Stimulated activated CD4-positive, alpha-beta T cell treated with anti-CD3 and anti-CD28 coated beads, Interleukin-1b, Interleukin-23, amount 100 ng/mL, for 1 hour (primary cell): ENCODE measurements at places on chromosomes 2 and 18.

DNA sequence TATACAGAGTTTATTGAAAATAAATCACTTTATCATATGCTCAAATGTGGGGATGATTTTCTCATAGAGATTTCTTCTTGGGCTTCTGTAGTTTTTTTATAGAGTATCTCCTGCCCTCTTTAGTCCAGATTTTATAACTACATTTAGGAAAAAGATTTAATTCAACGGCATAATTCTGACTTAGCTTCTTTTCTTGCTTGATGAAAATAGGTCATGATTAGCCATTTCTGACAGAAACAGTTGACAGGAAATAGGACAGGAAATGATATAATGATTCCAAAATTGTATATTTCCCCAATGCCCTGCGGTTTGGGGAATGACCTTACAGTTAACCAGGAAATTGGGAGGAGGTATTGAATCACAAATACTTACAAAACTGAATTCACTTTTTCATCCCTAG is 1531.9 kb upstream of the ACVR2A start:
- no peak for DNase-seq

GRCh38 chr2:6554466-6554865 is 311.2 kb downstream of the CMPK2 start:
- DNase-seq = no peak

DNA sequence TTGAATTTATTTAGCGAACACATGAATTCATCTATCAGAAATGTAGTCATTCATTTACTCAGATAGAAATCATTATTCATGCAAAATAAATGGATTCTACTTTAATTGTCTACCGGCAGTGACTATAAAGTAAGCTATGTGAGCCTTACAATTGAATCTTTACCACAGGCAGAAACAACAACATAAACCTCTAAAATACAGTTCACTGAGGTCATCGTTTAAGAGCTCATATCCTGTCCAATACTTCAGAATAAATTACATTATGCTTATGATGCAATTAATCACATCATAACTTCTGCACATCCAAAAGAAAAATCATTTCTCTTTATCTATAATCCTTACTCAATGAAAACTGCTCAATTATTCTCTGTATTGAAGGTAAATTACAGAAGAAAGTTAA is 244.7 kb downstream of the HNMT start:
- no peak for DNase-seq

- no peak for DNase-seq
Observed at GRCh38 chr18:34637094-34637801, 72.8 kb upstream of the DTNA start.

GRCh38 chr2:4354678-4355077 is 651.3 kb downstream of the DCDC2C start:
- DNase-seq = no peak

DNA sequence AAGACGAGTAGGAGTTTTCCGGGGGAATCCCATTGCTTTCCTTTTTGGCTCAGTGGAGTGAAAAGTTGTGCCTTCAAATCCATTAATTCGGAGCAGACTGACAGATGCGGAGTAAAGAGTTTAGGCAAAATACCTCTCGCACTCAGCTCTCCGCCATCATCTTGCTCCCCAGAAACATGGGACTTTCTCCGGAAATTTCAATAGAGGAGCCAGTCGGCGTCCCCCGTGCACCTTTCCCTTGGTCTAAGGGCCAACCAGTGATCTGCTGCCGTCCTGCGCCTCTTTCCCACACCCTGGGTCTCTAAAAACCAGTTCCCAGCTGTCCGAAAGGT is 318 bp downstream of the TYW5 start:
- no peak for DNase-seq

DNA sequence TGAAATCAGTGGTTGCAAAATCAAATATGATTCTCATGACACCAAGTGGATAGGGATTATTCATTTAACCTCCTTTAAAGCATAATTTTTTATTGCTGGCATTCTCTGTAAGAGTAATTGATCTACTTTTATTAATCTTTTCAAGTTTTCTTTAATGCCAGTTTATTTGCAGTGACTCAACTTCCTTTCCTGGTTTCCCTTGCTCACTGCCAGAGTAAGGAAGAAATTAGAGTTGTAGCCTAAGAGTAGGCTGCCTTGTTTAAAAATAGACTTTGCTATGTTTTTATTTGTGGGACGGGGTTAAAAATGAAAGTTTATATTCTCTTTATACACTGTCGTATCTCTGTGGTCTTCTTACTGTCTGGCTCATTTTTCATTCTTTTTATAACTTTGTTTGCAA is 148.6 kb downstream of the WDR7 start:
- DNase-seq = no peak

- no peak for DNase-seq
Observed at GRCh38 chr18:27478459-27478858, 293.4 kb upstream of the CHST9 start.

- DNase-seq = no peak
Observed at GRCh38 chr2:12217175-12217574, 470.7 kb downstream of the LPIN1 start.

DNA sequence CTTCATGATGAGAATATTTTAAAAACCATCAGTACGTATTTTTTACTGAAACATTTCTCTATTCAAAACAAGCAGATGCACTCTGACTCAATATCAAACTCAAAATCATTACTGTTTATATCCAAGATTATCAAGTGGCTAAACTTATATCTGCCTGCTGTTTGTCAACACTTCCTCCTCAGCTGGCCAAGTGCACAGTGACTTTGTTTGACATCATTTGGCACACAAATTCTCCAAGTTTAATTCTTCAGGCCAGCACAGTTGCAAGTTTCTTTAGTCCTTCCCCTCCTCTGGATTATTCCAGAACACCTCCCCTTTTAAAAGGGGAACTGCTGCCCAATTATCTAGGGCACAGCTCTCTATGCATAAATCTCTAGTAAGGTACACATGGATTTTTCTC is 346.6 kb downstream of the FSIP2 start:
- DNase-seq = no peak

GRCh38 chr2:209581040-209581439 is 157.2 kb downstream of the MAP2 start:
- no peak for DNase-seq
